ENCODE measurements at places on chromosomes 7 and 10.

DNA sequence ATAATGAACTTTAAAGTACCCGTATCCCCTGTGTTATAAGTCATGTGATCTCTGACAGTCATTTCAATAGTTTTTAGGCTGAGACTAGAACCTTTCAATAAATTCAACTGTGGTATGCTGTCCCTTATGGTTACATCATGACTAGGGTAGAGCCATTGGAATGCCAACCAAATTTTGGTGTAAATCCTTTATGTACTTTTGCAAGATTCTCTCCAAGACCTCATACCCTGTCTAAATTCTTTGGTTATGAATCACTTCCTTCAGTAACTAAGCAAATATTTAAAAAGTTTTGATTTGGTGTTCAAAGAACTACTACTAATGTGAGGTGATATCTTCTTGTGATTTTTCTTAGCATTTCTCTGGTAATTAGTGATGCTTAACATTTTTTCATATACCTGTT, 20.8 kb upstream of the OR6B1 start:
- no peak for DNase-seq

- no peak for DNase-seq
Observed at GRCh38 chr10:4062072-4062471, 277.1 kb upstream of the KLF6 start.

DNA sequence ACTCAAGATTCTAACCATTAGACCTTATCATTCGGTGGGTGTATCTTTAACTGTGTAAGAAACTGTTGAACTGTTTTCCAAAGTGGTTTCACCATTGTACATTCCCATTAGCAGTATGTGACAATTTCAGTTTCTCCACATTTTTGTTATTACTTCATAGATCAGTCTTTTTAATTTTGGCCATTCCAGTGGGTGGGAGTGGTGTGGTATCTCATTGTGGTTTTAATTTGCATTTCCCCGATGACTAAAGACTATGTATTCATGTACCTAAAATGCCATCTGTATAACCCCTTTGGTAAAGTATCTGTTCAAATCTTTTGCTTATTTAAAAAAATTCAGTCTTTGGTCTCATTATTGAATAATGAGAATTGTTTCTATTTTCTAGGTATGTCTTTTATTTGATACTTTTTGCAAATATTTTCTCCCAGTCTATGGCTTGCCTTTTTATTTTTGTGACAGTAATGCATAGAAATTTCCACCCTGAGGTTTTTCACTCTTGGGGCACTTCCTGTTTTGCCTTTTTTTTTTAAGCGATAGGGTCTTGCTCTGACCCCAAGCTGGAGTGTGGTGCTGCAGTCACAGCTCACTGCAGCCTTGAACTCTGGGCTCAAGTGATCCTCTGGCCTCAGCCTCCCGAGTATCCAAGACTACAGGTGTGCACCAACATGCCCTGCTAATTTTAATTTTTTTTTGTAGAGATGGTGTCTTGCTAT, 141.1 kb upstream of the ITGB1 start:
- DNase-seq = no peak

- no peak for DNase-seq
Observed at GRCh38 chr7:30430777-30431176, 47.8 kb downstream of the NOD1 start.

DNA sequence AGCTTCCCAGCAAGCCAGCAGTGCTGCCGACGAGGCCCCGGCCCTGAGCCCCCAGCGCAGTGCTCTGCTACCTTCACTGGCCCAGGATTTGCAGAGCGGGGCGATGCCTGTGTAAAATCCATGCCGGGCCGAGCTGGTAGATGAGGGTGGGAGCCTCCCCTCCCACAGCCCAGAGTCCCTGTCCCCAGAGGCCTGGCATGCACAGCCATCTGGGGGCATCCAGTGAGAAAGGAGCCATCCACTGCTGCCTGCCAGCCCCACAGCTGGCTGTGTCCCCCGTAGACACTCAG, 116.7 kb downstream of the RGS10 start:
- no peak for DNase-seq

DNA sequence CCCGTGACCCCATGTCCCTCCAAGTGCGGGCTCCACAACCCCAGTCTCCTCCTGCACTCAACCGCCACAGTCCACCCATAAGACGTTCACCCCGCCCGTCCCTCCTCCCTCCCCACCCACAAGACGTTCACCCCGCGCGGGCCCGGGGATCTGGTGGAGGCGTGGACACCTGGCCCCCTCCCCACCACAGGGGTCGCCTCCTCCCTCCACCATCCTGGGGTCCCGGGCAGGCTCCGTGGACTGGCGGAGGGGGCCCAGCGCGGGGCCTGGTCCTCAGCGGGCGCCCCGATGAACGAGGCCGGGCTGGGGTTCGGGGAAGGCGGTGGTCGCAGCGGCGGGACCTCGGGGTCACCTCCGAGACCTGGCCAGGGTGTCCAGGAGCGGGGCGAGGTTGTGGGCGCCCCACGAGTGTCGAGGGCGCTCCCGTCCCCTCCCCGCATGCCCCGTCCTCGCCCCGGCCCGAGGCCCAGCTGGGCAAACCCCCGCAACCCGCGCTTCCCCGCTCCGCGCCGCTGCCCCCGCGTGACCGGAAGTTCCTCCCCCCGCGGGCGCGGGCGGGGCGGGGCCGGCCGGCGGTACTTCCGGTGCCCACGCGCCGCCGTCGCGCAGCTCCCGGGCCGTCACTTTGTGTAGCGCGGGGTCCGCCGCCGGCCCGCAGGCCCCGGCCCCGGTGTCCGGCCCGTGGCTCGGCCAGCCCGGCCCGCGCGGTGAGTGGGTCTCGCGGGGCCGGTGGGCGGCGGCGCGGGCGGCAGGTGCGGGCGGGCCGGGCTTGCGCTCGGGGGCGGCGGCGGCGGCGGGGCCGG, at the start of gene ZNF316:
Gene ZNF316 (plus strand): TSS at position 578 of the 803 bp plus-strand sequence. CDS start 5,092 bp downstream, outside the sequence.
- DNase-seq = no peak

All from NCI-H2227 treated with DMSO at 0.1 percent for 48 hours (cell line).